NK-92 treated with Interleukin-12 subunit alpha and Interleukin-12 subunit beta, amount 100 ng/mL, for 24 hours (cell line): ENCODE measurements at places on chromosomes 2 and 18.

DNA sequence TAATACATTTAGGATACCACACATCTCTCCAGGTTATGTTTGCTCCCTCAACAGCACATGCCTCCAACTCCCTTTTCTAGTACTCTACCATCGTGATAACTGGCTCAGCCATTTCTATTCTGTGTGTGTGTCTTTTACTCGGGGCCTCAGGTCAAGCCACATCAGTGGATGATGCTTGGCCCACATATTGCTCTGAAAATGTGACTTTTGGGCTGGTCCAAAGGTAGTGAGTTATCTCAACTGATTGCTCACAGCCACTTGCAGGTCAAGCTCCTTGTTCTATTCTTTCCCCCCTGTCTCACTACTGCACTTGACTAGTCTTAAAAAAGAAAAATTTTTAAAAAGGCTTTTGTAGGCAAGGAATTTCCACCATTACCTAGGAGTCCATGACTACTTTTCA is 5.5 kb downstream of the DSG4 start:
- no peak for DNase-seq

DNA sequence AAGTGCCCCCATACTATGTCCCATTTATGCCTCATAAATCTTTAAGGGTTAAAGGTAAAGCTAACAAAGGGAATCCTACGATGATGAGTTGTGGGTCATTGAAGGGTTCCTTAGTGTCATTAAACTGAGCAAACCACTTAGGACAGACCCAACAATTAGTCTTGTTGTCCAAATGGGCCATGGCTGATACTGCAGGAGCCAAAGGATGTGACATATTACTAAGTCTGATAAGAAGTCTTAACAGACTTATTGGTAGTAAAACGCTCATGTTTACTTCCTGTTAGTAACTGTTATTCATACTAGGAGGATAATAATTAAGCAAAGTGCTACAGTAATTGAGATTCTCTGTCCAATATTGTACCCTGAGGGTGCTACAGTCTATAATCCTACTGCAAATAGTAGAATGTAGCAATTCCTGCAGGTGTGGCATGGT is 96.8 kb downstream of the PTPN4 start:
- no peak for DNase-seq

DNA sequence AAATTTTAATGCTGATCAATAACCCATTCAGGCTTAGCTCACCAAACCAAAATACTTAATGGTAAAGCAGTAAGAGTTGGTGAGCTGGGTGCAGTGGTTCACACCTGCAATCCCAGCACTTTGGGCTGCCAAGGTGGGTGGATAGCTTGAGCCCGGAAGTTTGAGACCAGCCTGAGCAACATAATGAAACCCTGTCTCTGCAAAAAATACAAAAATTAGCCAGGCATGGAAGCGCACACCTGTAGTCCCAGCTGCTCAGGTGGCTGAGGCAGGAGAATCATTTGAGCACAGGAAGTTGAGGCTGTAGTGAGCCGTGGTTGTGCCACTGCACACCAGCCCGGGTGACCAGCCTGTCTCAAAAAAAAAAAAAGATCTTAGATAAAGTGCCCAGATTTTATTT is 35.7 kb upstream of the MPP4 start:
- DNase-seq: no peak

GRCh38 chr18:36212301-36213171 is 25.2 kb downstream of the MOCOS start:
- no peak for DNase-seq

DNA sequence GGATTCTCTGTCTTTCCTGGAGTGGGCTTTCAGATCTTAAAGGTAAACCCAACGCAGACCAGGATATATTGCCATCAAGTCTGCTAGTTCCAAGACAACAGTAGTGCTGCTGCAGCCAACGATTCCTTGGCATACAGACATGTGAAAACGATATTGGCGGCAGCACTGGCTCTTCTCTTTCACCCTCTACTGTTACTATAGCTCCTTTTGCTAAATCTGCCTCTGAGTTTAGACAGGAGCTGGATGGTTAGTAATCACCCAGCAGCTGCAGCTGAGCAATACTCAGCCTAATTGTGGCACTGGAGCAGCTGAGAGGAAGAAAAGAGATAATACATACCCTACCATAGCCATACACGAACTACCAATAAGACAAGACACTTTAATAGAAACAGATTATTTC is 4.0 kb downstream of the YES1 start:
- no peak for DNase-seq
